Activated B cell treated with CpG ODN at 0.5 μM for 24 hours (primary cell): ENCODE measurements at places on chromosomes 16 and 17. TPM values are rescaled to one million over a fixed set of nuclear protein-coding genes. Genes with fewer than 3 reads are reported as not detected.

Gene PERCC1
- total RNA-seq = 0.24 and 0.33 TPM in 2 replicates

Gene KARS1
- 166 and 182 TPM in 2 replicates for total RNA-seq

Gene KRT17
- not detected in 2 replicates for total RNA-seq

DNA sequence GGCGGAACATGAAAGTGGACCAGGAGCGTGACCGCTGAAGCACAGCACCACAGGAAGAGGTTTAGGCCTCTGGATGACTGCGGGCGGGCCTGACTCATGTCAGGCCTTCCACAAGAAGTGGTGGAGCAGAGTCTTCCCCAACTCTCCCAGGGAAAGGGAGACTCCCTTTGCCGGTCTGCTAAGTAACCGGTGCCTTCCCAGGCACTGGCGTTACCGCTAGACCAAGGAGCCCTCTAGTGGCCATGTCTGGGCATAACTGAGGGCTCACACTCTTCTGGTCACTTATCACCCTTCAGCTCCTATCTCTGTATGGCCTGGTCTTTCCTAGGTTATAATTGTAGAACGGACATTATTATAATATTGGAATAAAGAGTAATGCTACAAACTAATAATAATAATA lies 1931.9 kb downstream of the TP53TG3F start:
- no peak for DNase-seq

DNA sequence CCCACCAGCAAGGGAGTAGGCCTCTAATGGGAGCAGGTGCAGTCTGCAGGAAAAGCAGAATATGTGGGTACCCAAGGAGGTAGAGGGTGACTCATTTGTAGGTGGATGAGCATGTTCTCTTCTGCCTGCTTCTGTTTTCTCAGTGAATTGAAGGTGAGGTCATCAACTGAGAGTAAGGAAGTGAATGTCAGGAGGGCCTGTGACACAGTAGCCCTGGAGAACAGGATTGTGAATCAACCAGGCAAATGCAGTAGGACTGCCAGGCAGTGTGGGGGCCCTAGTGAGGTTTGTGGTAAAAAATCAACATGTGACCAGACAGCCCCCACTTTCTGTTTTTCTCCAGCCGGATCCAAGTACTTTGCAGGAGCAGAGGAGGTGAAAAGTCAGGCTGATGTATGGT lies 150.5 kb upstream of the SOX9 start:
- DNase-seq = no peak

GRCh38 chr17:3385869-3386816 lies at the start of gene OR3A2:
OR3A2 (minus strand) TSS chr17:3386308.
- DNase-seq = no peak

- DNase-seq = no peak
Measured at GRCh38 chr17:37230633-37231032, 145.2 kb upstream of the C17orf78 start.

GRCh38 chr17:57916925-57917858 lies 38.0 kb downstream of the CUEDC1 start:
- DNase-seq = no peak
